ENCODE measurements at places on chromosomes 16 and 17.

DNA sequence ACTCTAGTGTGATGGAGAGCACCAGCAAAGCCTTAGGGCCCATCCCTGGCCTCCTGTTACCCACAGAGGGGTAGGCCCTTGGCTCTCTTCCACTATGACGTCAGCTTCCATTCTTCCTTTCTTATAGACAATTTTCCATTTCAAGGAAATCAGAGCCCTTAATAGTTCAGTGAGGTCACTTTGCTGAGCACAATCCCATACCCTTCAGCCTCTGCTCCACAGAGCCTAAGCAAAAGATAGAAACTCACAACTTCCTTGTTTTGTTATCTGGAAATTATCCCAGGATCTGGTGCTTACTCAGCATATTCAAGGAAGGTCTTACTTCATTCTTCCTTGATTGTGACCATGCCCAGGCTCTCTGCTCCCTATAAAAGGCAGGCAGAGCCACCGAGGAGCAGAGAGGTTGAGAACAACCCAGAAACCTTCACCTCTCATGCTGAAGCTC, at the start of gene CCL8:
Gene CCL8 (plus strand): TSS at position 397 of the 445 bp plus-strand sequence. CDS start 67 bp downstream, outside the sequence.
- DNase-seq = no peak

GRCh38 chr17:7992516-7992915, 9.9 kb upstream of the GUCY2D start:
- DNase-seq = no peak

DNA sequence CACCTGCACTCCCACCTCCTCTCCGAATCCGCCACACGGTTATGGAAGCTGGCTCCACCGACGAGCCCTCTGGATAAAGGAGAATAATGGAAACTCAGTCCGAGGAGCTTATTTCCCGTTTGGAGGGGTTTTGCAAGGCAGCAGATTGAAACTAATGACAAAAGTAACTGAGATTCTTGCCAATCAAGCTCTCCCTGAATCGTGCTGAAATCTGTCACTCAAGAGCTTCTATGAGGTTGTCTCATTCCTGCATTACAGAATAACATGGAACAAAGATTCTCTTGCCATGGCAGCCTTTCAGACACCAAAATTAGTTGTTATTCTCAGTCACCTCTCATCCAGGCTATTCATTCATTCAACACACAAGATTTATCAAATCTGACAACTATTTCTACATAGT, 405.9 kb downstream of the SOX9 start:
- no peak for DNase-seq

- no peak for DNase-seq
These were observed 40.0 kb downstream of the RPH3AL start for GRCh38 chr17:312476-313148.

GRCh38 chr16:1991588-1991947, 1.8 kb downstream of the SYNGR3 start:
- DNase-seq = no peak

- DNase-seq = peak; percentile 27
These were observed 107.9 kb downstream of the SMG6 start for GRCh38 chr17:2195729-2196128.

DNA sequence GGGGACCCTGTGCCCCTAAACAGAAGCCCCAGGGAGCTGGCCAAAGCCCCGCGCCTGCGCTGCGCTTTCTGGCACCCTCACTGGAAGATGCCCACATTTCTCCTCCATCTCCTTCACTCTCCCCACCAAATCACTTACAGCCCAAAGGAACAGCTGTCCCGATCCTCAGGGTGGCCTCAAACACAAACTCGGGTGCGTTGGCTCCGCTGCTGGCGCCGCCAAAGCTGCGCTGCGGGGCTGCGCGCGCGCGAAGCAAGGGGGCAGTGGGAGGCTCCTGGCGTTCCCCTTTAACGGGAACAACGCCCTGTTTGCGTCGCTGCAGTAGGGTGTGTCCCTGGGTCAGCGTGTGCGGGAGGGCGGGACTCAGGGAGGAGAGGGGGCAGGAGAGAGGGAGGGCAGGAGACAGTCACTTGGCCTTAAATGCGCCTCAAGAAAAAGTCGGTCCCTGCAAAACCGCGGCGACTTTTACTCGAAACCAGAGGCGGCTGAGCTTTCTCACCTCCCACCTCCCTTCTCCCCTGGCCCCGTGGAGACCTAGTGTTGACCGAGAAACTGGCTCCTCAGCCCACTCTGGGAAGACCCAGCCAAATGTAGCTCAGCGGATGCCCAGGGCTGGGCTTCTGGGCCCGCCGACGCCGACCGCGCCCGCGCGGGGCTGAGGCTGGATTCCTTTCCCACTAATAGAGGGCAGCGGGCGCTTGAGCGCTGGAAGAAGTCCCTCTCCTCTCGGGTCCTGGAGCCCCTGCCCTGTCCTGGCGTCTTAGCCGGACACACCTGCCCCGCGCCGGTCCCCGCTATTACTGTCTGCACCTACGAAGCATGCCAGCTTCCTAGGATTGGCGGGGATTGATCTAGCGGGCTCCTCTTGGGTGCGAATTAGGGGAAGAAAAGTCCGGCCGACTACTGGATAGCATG, 2.6 kb downstream of the PMP22 start:
- no peak for DNase-seq

DNA sequence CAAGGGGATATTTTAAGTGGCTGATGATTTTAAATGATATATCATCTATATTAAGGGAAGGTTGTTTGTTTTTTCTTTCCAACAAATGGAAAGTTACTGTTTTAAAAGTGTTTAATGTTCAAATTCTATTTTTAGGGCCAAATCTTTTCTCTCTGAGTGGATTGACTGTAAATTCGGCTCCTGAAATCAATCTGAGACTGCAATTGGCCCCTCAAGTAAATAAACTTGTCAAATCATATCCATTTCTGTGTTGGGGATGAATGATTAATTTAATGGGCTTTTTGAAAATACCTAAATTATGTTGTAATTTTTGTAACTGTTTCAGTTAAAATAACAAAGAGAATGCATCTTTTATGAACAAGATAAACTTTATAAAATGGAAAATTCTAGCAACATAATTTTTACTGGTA, 2.6 kb downstream of the HS3ST3A1 start:
- DNase-seq = no peak

- DNase-seq = no peak
These were observed 7.1 kb downstream of the CLTC start for GRCh38 chr17:59626756-59627155.

- peak; percentile 18 for DNase-seq
These were observed 23.7 kb downstream of the CDH1 start for GRCh38 chr16:68760671-68761275.

DNA sequence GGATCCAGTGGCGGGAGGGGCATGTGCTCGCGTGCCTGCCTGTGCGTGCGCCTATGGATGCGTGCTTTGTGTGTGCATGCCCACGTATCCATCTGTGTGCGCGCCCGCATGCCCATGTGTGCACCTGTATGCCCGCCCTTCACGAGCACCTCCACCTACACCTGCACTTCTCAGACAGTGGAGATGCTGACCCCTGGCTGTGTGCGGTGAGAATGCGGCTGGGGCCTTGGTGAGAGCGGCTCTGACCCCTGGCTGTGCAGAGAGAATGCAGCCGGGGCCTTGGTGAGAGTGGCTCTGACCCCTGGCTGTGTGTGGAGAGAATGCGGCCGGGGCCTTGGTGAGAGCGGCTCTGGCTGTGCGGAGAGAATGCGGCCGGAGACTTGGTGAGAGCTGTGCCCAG, 33.9 kb downstream of the AXIN1 start:
- no peak for DNase-seq

GRCh38 chr17:37711113-37711512, 33.7 kb downstream of the HNF1B start:
- DNase-seq = no peak

- peak; percentile 5 for DNase-seq
These were observed 24.2 kb downstream of the SGSH start for GRCh38 chr17:80195671-80196529.

DNA sequence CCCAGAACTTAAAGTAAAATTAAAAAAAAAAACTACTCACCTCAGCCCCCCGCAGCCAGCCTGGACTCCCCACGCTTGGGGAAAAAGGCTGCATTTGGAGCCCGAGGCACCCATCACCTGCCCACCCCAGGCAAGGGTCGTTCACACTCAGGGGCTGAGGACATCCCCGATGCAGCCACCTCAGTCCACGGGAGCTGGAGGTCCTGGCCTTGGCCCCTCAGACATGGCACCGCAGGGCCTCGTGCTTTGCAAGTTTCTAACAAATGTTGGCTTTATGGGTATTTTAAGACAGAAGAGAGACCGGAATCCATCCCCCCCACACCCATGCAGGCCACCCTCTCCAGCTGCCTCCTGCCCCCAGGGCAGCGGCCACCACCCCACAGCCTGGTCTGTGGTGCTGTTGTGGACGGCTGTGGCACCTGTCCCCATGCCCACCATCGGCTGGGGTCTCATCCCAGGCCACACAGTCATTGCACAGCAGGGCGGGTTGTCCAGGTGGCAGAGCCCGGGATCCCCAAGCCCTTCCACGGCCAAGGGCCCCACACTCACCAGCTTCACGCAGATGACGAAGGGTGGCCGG, 116.4 kb upstream of the ZNF750 start:
- DNase-seq = no peak

- no peak for DNase-seq
These were observed 5.8 kb upstream of the ATP2C2 start for GRCh38 chr16:84362471-84362941.

Measured in stimulated activated CD8-positive, alpha-beta memory T cell treated with anti-CD3 and anti-CD28 coated beads, Interleukin-7, amount 100 ng/mL, for 4 hours (primary cell).